ENCODE measurements at places on chromosomes 7 and 10. TPM values are rescaled to one million over a fixed set of nuclear protein-coding genes. Genes with fewer than 3 reads are reported as not detected.

The BBIP1 gene
- total RNA-seq: 46.8 TPM

The ACTL6B gene
- not detected for total RNA-seq

The HOXA2 gene
- total RNA-seq: not detected

The CRHR2 gene
- total RNA-seq: not detected

The NFE2L3 gene
- total RNA-seq: 7.9 TPM

The PTPN12 gene
- total RNA-seq: 17.9 TPM

GRCh38 chr7:27108390-27109127 lies 6.1 kb upstream of the HOXA2 start:
- no peak for DNase-seq

DNA sequence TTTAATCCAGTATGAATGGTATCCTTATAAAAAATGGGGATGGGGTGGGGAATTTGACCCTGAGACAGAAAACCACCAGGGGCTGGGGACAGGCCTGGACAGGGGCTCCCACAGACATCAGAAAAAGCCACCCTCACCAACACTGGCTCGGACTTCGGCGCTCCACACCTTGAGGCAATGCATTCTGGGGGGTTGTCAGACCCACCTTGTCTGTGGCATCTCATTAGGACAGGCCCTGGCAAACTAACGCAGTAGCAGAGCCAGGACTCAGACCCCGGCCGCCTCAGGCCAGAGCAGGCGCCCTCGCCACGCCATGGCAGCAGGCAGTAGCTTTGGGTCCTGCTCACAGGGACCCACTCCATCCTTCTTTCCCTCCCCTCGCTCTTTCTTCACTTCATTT lies 160.1 kb downstream of the CCDC3 start:
- no peak for DNase-seq

- no peak for DNase-seq
Measured at GRCh38 chr7:125445836-125446235, 516.2 kb upstream of the POT1 start.

- no peak for DNase-seq
Measured at GRCh38 chr7:69070476-69070875, 527.8 kb upstream of the AUTS2 start.

GRCh38 chr10:51544933-51545332 lies 154.5 kb downstream of the CSTF2T start:
- no peak for DNase-seq

GRCh38 chr10:48670978-48671913 lies 13.4 kb upstream of the WDFY4 start:
- DNase-seq: no peak

DNA sequence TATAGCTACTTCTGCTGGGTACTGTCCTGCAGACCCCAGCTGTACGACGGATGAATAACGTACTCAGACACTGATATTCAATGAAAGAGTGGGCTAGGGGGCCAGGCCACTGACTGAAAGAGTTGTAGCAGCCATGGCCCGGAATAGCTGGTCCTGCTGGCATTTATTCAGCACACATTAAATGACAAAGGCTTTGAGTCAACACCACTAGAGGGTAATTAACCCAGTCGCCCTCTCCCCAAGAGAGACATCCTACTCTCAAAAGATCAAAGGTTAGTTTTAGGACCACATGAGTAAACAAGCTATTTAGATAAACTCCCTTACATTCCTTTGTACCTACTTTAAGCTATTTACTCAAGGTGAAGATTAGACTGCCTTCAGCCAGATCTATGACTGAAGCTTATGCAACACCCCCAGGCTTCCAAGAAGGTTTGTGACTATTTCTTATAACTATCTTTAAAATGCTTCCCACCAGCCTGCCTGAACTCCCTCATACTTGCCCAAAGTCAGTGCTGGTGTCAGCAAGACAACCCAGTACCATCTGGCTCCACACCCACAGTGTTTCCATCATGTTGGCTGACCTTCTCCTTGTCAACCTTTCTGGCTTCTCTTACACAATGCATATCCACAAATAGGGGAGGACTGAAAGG lies 629.1 kb downstream of the SORCS1 start:
- no peak for DNase-seq

DNA sequence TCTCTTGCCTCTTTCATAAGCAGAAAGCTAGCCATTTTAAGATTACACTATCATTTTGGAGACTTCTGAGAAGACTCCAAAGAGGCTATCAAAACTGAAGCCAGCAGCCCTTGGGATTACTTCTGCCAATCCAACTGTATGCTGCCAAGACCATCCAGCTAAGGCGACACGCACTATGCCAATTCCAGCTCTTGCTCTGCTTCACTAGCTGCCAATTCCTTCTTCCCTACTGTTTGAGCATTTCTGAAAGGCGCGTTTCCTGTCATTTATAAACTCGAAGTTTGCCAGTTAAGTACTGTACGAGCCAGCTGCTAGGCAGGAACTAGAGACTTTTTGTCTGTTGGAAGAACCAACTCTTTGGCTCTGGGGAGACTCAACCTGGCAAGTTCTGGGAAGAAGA lies 36.5 kb downstream of the MALSU1 start:
- no peak for DNase-seq

GRCh38 chr10:30095631-30096422 lies 36.4 kb upstream of the JCAD start:
- no peak for DNase-seq

DNA sequence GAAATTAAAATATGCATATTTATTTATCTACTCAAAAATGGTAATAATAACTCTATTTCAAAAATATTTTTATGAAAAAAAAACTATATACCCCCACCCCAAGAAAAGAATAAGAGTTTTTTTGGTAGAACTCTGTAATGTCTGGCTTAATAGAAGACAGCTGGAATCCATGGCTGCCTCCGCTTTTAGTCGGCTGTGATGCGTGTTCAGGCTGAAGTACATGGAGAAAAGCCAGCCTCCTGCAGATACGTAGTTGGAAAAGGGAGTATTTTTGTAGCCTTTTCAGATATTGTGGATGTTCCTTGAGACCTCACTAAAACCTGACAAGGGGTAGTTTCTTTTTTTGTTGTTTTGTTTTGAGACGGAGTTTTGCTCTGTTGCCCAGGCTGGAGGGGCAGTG lies 10.0 kb downstream of the FOXK1 start:
- DNase-seq: no peak

GRCh38 chr7:73761854-73762658 lies 8.0 kb downstream of the CLDN3 start:
- no peak for DNase-seq

- DNase-seq: no peak
Measured at GRCh38 chr7:111531993-111532392, 30.3 kb downstream of the IMMP2L start.

GRCh38 chr7:77420438-77420837 lies 4.3 kb upstream of the GSAP start:
- DNase-seq: no peak

GRCh38 chr7:154259396-154259795 lies 207.2 kb downstream of the DPP6 start:
- DNase-seq: no peak

GRCh38 chr10:17951868-17952371 lies at the start of gene SLC39A12:
Gene SLC39A12 (plus strand): TSS chr10:17951918. CDS start chr10:17953277, 1,359 bp downstream.
- DNase-seq: no peak

- DNase-seq: no peak
Measured at GRCh38 chr7:138116141-138116540, 39.9 kb downstream of the AKR1D1 start.
